NCI-H1105 (cell line): ENCODE measurements at places on chromosomes 1 and 21.

DNA sequence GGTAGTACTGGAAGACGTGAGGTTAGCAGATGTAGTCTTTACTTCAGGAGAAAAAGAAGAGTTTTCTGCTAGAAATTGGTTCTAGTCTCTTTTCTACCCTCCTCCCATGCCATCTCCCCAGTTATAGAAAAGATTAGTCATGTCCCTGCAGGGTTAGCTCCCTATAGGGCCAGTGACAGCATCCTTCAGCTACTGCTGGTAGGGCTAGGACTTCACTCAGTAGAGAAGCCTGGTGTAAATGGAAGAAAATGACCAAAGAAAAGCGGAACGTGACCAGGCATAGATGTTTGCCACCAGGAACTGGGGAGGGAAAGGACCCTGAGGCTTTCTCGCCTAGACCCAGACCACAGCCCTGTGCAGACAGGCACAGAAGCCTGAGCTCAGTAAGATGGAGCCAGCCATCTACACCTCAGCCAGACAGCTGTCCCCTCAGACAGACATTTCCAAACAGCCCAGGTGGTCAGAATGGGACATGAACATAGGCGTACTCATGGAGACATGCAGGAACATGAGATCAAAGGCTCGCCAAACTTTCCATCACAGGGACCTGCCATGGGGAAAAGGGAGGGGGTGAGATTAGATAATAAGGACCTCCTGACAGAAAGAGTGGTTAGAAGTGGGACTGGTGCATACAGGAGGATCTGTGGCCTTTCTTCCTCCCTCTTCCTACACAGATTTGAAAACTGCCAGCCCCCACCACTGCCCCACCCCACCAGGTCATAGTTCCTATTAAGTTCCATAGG, 23.5 kb upstream of the SLAMF9 start:
- DNase-seq, result no peak

- DNase-seq, result no peak
These were observed 67.6 kb downstream of the DPYD start for GRCh38 chr1:97853221-97853620.

DNA sequence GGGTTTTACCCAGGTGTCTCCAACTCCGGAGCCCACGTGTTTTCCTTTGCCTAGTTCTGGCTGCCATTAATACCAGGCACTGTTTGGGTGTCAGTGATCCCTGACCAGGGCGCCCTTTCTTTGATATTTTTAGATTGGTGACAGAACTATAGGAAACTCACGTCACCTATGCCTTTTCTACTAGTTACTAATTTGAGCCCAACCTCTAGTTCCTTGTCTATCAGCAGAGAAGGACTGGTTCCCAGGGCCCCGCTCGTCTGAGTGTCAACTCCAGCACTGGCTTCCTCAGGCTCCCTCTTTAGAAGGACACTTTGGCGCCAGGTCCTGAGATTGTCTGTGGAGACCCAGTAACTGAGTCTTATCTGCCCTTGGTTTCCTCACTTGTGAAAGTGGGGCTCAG, 9.4 kb downstream of the MFN2 start:
- no peak for DNase-seq

GRCh38 chr1:224707843-224708725, 92.0 kb downstream of the CNIH3 start:
- DNase-seq, result no peak

DNA sequence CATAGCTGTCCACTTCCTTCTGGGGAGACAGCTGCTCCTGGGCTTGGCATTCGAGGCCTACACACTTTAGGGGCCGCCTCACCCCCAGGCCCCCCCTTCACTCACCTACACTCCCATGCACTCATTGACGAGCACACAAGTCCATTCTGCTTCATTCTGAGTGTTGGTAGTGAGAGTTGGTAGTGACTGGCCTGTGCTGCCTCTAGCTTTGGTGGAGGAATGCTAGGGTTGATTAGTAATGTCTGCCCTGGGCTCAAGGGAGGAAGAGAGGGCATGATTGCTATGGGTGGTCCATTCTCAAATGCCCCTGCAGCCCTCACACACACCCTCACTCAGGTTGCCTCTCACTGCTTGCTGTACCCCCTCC, 30.4 kb downstream of the TRIM11 start:
- DNase-seq, result no peak

DNA sequence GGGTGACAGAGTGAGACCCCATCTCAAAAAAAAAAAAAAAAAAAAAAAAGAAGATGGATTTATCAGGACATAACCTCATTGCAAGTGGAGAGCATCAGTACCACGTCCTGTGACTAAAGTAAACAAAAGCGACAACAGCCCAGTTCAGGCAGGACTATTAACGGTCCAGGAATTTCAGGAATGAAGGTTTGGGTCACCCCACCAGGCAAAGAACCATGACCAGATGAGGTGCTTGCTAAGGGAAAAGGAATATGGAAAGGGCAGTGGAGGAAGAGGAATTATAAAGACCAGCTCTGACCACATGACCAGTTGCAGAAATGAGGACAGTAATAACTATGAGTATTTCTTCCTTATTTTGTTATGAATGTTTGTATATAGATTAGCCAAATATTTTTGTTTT, 35.4 kb upstream of the EIF4G3 start:
- DNase-seq, result no peak
